ENCODE measurements at places on chromosomes 3 and 15.

- DNase-seq = no peak
Observed at GRCh38 chr3:15512166-15512565, 9.3 kb downstream of the COLQ start.

- DNase-seq = no peak
Observed at GRCh38 chr15:23403550-23403949, 43.5 kb downstream of the GOLGA6L2 start.

- no peak for DNase-seq
Observed at GRCh38 chr3:71076361-71077002, 507.0 kb downstream of the FOXP1 start.

DNA sequence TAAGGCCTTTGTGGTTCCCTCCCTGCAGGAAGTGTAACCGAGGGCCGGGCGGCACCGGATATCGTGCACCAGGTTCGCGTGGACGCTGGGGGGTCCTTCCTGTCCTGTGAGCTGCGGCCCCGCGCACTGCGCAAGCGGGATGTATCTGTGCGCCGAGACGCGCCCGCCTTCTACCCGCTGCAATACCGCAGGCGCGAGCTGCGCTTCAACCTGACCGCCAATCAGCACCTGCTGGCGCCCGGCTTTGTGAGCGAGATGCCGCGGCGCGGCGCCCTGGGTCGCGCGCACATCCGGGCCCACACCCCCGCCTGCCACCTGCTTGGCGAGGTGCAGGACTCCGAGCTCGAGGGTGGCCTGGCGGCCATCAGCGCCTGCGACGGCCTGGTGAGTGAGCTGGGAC, 35.9 kb downstream of the SAXO2 start:
- DNase-seq = peak; percentile 28

DNA sequence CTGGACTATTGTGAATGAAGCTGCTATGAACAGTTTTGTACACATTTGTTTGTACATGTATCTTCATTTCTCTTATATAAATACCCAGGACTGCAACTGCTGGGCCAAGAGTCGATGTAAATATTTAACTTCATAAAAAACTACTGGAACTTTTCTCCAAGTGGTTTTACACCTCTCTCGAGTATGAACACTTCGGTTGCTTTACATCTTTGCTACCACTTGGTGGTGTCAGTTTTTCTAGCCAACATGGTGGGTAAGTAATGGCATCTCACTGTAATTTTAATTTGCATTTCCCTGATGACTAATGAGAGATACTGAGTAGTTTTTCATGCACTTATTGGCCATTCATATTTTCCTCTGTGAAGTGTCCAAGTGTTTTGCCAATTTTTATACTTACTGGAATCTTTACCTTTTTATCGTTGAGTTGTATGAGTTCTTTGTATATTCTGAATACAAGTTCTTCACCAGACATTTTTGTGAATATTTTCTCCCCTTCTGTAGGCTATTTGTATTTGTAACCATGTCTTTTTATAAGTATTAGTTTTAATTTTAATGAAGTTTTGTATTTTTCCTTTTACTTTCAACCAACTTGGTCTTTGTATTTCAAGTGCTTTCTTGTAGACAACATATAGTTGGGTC, 44.4 kb downstream of the PCOLCE2 start:
- no peak for DNase-seq

- DNase-seq = no peak
Observed at GRCh38 chr3:156093964-156094363, 26.4 kb upstream of the KCNAB1 start.

- DNase-seq = no peak
Observed at GRCh38 chr15:98387866-98388265, 260.5 kb upstream of the IGF1R start.

DNA sequence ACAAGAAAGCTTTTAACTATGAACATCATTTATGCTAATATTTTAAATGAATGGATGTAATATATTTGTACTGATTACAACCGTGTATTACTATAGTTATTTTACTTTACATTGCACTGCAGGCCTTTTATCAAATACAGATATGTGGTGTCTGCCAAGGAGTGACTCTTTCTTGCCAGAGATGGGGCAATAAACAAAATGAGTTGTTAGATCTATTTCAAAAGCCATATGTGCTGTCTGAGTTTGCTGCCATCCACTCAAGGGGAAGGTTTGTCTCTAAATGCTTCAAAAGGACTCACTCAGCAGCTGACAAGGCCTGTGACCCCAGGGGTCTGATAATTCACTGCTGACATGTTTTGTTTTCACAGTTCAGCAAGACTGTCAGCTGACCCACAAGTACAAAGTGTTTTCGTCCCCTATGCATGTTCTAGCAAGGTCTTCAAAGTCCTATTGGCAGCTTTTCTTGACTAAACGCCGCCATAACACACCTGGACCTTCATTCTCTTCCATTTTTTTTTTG, 41.3 kb upstream of the ZBED2 start:
- DNase-seq = no peak
